ENCODE measurements at places on chromosomes 1 and 21.
A peak's percentile ranks its signal among the peaks of the same experiment; 100 is the strongest.

- no peak for DNase-seq
Measured at GRCh38 chr1:189275796-189276195, 1201.9 kb downstream of the BRINP3 start.

DNA sequence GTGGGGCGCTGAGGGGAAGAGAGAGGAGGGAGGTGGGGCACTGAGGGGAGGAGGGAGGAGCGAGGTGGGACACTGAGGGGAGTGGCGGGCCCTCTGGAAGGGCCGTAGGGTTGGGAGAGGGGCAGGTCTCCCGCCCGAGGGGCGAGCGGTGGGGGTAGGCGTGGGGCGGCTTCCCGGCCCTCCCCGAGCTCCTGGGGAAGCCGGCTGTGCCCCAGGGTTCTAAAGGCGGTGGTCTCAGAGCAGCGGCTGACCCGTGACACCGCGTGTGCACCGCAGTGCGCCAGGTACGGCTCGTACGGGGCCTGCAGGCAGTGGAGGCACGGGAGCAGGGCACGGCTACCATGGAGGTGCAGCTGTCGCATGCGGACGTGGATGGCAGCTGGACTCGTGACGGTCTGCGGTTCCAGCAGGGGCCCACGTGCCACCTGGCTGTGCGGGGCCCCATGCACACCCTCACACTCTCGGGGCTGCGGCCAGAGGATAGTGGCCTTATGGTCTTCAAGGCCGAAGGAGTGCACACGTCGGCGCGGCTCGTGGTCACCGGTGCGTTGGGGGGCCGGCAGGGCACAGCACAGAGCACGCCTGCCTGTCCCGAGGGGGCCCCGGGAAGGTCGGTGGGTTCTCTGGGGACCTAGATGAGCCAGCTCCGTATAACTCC is 68.5 kb downstream of the OBSCN start:
- no peak for DNase-seq

- peak; percentile 1 for DNase-seq
Measured at GRCh38 chr1:210001751-210002150, 63.7 kb downstream of the SYT14 start.

DNA sequence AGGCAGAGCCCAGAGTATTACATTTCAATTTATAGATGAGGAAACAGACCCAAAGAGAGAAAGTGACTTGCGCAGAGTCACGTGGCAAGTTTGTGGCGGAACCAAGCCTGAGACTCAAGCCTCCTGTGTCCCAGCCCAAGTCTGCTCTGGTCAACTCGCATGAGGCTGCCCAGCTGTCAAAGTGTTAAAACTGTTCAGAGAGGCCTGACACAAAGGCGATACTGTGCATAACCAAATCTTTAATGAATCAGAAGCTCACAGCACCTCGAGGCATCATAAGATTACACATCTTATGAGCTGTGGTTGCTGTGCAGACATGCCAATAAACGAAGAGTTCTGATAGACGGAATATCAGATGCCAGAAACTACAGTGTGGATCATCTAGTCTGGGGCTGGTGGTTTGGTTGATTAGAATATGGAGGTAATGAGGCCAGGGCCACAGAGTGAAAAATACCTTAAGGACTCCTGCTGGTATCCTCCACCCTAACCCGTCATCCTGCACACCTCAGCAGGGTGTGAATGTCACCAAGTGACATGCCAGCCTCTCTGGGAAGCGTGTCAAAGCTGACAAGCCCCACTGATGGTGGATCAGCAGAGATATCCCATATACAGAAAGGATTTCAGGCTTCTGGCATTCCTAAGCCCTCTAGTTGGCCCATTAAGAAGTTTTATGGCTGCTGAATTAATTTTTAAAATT is 42.2 kb downstream of the TNNT2 start:
- DNase-seq = no peak

- DNase-seq = no peak
Measured at GRCh38 chr1:104905322-104905721, 1155.6 kb downstream of the AMY1C start.

DNA sequence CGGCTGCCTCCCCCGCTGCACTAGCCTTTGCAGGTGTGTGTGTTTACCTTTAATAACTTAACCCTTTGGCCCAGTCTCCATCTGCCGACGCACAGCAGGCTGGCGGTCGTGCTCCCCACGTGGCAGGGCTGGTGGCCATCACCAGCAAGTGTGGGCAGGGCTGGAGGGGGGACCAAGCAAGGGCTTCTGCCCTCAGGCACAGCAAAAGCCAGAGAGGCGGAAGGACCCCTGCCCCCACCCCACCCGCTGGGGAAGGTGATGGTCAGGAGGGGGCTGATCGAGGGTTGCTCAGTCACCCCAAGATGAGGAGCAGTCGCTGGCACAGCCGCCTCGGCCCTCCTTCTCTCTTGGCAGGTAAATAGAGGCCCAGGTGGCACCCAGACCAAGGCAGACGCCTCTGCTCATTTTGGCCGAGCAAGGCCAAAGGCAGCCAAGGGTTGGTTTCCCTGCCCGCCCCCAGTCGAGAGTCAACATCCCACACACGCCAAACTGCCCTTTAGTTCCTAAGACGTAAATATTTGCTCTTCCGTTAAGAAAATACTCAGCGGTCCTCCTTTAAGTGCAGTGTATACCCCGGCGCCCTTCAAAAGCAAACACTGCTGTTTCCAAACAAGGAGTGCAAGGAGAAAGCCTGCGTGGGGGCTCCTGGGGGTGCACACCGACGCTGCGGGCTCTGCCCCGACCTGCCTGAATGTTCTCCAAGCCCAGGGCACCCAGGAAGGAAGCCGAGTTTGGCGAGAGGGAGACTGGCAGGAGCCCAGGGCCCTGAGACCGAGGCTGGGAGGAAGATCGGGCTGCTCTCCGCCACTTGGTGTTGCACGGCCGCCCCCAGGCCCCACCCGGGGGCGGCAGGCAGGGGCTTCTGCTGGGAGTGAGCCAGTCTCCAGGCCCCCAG is 82.7 kb downstream of the SIK1 start:
- DNase-seq = peak; percentile 71

GRCh38 chr1:182643699-182644098 is 39.5 kb upstream of the RGS16 start:
- no peak for DNase-seq

GRCh38 chr1:49183489-49183888 is 406.8 kb upstream of the BEND5 start:
- no peak for DNase-seq

DNA sequence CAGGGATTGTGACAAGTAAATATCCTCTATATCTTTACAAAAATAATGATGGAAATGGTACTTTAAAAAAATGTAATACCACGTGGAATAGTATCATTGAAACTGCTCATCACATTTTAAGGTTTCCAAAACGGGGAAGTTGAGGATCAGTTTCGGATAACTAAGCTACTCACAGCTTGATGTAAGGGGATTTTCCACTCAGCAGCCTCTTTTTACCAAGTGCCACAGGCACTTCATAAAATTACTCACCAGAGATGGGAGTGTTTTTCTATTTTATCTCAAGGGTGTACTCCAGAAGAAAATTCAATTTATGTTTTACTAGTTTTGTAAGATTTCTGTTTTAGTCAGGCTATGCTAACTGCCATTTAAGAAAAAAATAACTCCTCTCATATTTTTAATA is 91.7 kb downstream of the TPR start:
- no peak for DNase-seq

DNA sequence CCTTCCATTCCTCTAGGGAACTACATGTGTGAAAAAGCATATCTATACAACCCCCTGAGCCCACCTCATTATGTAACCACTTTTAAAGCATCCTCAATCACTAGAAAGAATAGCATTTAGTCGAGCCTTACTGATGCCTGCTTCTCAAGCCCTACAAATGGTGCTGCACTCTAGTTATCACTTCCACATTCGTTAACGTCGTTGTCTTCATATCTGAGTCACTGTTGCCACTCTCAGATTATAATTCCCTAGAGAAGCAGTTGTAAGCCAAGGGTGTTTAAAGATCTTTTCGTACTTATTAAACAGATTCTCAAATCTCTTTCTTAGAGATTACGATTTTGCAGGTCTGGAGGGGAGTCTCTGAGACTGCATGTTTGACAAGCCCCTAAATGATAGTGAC is 16.5 kb downstream of the ATP1B1 start:
- no peak for DNase-seq

- DNase-seq = no peak
Measured at GRCh38 chr1:48596046-48596445, 124.0 kb upstream of the SPATA6 start.

- peak; percentile 71 for DNase-seq
Measured at GRCh38 chr1:64550946-64551605, 81.1 kb downstream of the CACHD1 start.

DNA sequence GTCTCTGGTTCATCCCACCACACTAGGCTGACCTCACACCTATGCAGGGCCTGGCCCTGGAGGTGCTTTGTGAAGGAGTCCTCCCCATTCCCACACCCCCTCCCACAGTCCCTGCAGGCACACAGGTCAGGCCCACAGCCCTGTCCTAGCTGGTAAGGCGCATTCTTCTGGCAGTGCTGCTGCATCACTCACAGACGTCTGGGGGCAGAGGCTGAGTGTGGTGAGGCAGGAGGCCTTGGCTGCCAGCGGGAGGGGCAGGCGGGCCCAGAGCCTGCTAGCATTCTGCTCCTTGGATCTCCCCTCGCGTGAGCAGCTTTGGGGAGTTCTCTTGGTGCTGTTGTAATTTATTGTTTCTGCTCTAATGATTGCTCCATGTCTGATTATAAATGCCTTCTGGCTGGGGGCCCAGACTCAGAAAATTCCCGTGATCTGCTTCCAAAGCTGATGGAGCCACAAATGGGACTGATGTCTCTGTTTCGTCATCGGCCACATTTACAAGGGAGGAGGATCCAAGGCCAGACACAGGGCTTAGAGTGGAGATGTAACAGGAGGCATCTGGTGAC is 62.9 kb downstream of the TRABD2B start:
- DNase-seq = no peak

- no peak for DNase-seq
Measured at GRCh38 chr1:216464489-216464888, 41.2 kb upstream of the USH2A start.

DNA sequence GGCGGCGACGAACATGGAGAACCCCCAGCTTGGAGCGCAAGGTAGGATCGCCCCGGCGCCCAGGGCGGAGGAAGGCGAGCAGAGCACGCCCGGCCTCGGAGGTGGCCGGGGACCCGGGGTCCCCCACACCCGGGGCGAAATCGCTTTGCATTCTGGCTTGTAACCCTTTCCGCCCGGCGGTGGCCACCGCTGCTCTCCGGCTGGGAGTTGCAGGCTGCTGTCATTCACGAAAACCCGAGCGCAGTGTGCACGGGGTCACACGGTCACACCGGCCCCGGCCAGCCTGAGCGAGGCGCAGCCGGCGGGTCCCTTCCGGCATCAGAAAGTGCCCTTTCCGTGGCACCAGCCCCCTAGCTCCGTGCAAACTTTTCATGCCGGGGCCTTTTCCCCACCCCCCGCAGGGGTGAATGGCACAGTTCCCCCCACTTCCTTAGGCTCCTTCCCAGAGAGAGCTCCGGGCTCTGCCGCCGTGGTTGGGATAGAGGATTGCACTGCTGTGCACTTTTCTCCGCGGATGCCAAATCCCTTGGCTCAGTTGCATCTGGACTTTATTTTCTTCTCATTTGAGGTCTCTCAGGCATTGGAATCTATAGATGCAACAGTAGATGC is 802 bp downstream of the KAZN start:
- DNase-seq = no peak

DNA sequence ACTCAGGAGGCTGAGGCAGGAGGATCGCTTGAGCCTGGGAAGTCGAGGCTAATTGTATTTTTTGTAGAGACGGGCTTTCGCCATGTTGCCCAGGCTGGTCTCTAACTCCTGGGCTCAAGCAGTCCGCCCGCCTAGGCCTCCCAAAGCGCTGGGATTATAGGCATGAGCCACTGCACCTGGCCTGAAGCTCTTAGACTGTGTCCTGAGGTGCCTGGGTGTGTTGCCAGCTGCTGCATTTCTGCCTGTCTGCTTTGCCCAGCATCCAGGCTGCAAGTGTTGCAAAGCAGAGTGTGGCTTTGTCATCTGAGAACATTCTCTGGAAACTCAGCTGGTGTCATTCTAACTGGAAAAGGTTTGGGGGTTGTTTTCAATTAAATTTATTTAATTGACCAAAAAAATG is 105.0 kb downstream of the HUNK start:
- no peak for DNase-seq

DNA sequence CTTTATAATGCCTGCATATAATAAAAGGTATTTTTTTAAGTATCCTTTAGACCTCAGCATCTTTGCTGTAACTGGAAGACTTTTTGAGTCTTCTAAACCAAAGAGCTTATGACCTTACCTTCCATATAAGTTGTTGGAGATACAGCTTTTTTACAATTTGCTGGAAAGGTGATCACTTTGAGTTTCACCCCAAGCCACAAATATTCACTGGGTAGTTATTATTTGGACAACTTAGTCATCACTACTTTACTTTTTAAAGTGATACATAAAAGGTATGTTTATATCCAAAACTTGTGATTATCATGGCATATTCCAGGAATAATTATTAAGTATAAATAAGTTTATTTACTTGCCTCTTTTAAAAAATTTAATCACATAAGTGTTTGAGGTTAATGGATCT is 246.7 kb upstream of the NRIP1 start:
- no peak for DNase-seq

- DNase-seq = no peak
Measured at GRCh38 chr1:227343727-227344551, 25.6 kb upstream of the CDC42BPA start.

GRCh38 chr1:93909146-93910050 is at the start of gene GCLM:
Gene GCLM (minus strand): TSS chr1:93909430. CDS start chr1:93909163, 267 bp downstream.
- peak; percentile 89 for DNase-seq

- DNase-seq = no peak
Measured at GRCh38 chr21:41713495-41714281, 53.2 kb downstream of the RIPK4 start.

GRCh38 chr1:155651861-155652661 is 36.5 kb downstream of the YY1AP1 start:
- no peak for DNase-seq

GRCh38 chr21:16279731-16280581 is 550.2 kb downstream of the USP25 start:
- DNase-seq = no peak

DNA sequence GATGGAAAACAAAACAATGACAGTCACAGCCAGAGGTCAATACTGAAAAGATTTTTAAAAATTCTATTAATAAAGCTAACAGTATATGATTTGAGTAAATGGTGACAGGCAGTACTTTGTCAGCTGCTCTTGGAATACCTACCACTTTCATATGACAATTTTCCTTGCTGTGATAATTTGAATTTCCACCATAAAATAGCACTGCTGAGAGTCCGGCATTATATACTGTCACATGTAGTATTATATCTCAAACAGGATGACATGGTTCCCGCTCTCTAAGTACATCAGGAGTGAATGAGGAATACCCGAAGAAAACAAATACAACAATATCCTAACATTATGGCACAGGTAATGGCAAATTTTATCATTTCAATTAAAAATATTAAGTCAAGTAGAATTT is 146.8 kb upstream of the TMPRSS15 start:
- no peak for DNase-seq

All from NCI-H2029 treated with DMSO at 0.1 percent for 48 hours (cell line).